Kidney glomerular epithelial cell (primary cell): ENCODE measurements at places on chromosomes 5 and 9.

- no peak for DNase-seq
Measured at GRCh38 chr9:71052287-71052686, 69.1 kb downstream of the TRPM3 start.

GRCh38 chr9:92668746-92669526 lies 995 bp downstream of the IPPK start:
- peak; percentile 66 for DNase-seq

- DNase-seq: no peak
Measured at GRCh38 chr5:53956196-53956595, 354.2 kb downstream of the ARL15 start.

DNA sequence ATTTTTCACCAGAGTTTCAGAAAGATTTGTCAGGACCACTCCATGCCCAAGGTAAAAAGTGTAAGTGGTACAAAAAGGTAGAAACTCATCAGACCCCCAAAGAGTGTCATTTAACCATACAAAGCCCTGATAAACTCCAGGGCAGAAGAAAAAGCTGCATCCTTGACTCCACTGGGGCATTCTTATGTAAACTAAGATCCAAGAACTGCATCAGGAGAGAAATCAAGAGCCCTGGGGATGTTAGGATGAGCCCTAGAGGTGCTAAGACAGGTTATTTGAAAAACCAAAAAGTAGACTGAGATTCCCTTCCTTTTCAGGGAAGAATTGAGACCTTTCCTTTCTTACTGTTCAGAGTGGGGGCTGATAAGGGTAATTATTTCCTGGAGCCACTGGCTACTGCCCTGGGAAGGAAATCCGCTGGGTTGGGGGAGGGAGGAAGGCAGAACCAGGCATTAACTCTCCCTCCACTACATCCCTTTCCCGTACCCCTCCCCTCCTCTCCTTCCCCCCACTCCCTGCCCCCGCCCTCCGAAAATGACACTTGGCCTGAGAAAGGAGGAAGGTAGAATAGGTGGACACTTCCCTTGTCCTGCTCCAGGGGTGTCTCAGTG lies 54.7 kb downstream of the FXN start:
- DNase-seq: no peak

- no peak for DNase-seq
Measured at GRCh38 chr5:60504342-60504741, 195.6 kb downstream of the DEPDC1B start.

DNA sequence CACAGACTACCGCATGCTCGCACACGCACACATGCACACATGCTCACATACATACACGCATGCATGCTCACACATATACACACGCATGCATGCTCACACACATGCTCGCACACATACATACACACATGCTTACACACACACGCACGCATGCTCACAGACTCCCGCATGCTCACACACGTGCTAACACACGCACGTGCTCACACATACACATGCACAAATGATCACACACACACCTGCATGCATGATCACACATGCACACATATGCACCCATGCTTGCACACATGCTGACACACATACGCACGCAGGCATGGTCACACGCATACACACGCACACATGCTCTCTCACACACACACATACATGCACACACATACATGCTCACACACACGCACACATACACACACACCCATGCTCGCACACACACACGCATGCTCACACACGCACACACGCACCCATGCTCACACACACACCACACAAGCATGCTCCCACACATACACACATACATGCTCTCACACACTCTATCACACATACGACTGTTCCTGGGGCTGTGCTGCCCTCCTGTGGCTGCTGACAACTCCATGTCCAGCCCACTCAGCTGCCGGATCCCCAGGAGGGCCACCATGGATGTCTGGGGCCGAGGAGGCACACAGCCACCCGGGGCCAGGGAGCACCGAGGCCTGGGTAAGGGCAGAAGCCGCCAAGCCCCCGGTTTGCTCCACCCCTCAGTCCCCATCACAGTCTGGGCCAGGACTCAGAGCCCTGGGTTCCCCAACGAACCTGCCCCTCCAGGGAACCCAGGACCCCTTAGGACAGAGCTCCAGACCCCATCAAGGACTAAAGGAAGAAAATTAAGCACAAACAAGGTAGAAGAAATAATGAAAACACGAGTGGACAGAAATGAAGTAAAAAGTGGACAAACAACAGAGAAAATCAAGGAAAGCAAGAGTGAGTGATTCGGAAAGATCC lies 31.4 kb upstream of the EGFL7 start:
- DNase-seq: peak; percentile 40

- DNase-seq: no peak
Measured at GRCh38 chr9:88180081-88180765, 41.9 kb upstream of the SPATA31C2 start.

GRCh38 chr9:106420511-106420944 lies 442.4 kb upstream of the ZNF462 start:
- peak; percentile 19 for DNase-seq

GRCh38 chr5:135887447-135887864 lies 8.2 kb downstream of the IL9 start:
- peak; percentile 35 for DNase-seq

- DNase-seq: no peak
Measured at GRCh38 chr5:180439911-180440769, 54.0 kb upstream of the CNOT6 start.

- peak; percentile 48 for DNase-seq
Measured at GRCh38 chr5:78586251-78586650, 62.3 kb downstream of the LHFPL2 start.

DNA sequence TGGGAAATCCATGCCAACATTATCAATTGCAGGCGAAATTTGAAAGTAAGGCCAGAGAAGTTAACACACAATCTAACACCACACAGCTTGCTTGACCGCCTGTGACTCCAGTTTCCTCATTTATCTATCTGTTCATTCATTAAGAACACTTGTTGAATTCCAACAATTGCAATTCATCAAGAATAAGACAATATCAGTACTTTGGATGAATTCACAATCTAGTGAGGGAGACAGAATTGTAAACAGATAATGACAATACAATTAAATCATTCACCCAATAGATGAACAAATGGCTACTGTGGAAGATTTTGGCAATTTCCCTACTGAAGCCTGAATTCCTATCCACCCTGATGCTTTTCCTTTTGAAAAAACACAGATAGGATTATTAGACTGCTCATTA lies 181.6 kb downstream of the TRIM36 start:
- no peak for DNase-seq

DNA sequence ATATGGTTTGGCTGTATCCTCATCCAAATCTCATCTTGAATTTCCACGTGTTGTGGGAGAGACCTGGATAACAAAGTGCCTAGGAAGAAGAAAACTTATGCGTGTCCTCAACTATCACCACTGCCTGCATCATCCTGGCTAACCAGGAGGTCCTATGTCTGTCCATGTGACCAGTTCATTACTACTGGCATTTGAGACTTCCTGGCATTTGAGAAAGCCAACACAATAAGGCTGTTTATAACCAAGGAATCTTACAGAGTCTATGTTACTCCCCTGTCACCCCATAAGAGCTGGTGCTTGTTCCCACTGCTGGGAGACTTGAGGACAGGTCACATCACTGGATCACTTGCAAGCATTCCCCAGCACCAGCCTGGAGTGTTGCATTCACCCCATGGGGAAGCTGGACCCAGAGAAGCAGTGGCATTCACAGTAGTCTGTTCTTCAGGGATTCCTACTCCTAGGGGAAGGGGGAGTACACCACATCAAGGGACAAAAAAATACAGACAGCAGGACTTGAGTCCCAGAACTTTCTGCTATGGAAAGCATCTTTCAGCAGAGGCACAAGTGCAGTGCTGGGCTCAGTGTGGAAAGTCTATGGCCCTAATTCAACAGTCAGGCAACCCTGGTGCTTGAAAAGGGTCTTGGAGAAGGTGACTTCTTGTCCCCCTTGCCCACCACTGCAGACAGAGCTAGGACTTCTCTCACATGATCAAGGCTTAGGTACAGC lies 717.1 kb downstream of the SEMA5A start:
- no peak for DNase-seq

GRCh38 chr9:97873882-97874281 lies 20.9 kb downstream of the FOXE1 start:
- peak; percentile 10 for DNase-seq

GRCh38 chr9:85053206-85053786 lies 383.8 kb downstream of the NTRK2 start:
- DNase-seq: peak; percentile 59

GRCh38 chr9:85702726-85703289 lies 38.9 kb downstream of the AGTPBP1 start:
- DNase-seq: no peak

GRCh38 chr5:122559676-122560075 lies 215.2 kb upstream of the SNX2 start:
- no peak for DNase-seq

- no peak for DNase-seq
Measured at GRCh38 chr5:32168460-32169033, 5.6 kb downstream of the GOLPH3 start.

GRCh38 chr9:32986971-32987370 lies 14.5 kb downstream of the APTX start:
- no peak for DNase-seq

DNA sequence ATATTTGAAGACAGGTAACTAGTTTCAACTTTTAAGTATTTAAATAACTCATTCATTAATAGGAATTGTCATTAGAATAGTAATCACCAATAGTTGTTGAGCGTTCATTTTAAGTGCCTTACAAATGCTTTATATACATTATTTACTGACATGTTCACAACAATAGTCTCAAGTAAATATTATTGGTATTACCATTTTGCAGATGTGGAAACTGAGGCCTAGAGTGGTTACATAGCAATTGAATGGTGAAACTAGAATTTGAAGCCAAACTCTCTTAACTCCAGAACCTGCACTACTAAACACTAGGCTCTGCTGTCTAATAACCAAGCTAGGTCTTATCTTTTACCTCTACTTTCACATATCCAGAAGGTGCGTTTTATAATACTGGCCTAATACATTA lies 4.8 kb upstream of the HSPA9 start:
- no peak for DNase-seq

DNA sequence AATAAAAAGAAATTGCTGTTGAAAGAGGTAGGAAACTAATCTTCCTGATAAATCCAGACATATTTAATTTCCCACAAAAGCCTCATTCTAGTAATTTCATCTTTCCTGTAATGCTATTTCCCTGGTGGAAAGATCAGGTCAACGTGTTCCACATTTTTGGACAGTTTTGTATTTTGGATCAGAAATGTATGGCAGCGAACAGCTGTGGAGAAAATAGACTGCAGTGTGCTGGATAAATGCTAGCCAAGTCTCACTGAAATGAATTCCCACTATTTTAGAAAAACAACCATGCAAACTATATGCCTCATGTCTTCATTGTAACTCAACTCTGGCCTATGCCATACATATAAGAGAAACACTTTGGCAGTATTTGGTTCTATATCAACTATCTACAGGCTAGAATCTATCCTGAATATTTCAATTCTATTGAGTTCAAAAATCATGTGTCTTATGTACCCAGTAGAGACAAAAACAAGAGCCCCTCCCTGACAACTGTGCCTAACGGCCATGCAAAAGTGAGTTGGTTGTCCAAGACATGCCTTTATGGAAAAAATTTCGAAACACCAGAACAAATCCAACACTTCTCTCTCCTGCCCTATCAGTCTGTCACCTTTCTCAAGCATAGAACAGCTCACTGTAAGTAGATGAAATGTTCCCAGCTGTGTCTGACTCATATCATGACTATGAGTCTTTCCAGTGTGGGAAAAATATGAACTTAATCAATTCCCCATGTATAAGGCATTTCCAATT lies 191.3 kb upstream of the NREP start:
- peak; percentile 45 for DNase-seq

DNA sequence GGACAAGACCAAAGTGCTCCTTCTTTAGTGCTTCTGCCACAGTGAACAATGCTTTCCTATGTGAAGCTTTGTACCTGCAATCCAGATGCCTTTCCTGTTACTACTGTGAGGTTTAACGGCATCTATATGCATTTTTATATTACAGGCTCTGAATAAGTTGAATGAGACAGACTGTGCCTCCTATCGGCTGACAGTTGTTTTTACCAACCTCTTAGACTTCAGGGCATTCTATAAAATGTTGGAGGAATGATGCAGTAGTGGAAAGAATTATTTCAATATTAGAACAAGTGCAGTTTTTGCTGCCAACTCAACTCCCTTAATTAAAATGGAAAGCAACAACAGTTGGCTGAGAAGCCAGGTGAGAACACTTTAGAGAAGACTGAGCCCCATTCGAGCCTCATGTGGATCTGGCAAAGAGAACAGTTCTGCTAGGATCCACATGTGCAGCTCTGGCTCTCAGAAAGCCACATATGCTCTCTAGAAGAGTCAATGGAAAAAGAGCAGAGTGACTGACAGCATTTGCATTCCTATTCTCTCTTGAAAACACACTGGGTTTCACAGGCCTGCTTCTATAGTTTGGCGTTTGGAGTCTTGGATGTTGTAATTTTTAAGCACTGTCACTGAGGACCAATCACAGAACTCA lies 147.5 kb downstream of the LURAP1L start:
- DNase-seq: no peak

DNA sequence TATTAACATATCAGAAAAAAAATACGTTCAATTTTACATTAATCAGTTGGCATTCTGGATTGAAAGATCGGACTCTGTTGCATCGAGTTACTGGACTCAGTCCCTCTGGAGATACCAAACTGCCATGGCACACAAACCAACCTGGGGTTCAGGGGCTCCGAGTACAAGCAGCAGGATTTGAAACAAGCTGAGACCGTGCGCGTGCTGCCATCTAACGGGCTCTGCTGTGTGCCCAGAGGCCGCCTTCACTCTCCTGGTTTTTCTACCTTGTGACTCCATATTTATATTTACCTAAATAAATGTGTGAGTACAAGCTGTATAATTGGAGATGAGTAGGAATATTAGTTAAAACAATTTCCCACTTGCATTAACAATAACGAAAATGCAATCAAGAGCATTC lies 48.2 kb downstream of the ANXA1 start:
- DNase-seq: no peak

- DNase-seq: no peak
Measured at GRCh38 chr5:83249156-83249555, 171.8 kb downstream of the XRCC4 start.

DNA sequence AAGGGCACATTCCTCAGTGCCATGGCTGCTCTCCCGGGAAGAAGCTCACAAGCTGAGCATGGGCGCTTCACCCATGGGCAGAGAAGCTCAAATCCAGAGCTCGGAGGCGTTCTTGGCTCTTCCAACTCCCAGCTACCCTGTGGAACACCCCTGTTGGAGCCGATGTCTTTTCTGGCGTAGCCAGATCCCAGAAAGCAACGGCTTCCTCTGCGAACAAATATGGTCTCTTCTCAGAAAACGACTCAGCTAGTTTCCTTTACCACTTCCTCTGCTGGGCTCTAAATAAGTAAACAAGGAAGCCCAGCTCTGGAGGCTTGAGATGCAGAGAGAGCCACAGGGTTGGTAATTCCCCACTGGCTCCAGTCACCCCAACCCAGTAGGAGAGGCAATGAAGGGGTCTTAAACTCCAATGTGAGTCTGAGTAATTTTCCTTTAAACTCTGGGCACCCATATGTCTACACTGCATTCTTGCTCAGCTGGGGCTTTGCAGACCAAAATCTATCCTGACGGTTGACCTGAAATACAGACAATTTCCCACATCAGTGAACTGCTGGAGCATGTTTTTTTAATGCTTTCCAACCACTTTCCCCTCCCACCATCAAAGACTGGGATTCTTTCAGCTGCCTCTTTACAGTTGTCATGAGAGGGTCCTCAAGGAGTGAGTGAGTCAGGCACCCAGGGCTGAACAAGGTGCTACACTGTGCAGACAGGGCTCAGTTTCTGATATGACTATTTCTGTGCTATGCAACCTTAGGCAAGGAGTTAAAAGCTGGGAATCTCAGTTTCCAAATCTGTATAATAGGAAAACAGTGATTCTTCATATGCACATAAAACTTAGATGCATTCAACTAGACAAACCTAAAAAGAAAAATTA lies at the start of gene LCP2:
Gene LCP2, minus strand, starts transcription at position 189 of the 874 bp plus-strand sequence. Its CDS starts 166 bp downstream, at position 23.
- no peak for DNase-seq

- no peak for DNase-seq
Measured at GRCh38 chr9:91863469-91863868, 86.6 kb downstream of the ROR2 start.
